ENCODE measurements at places on chromosomes 2 and 18. TPM values are rescaled to one million over a fixed set of nuclear protein-coding genes. Genes with fewer than 3 reads are reported as not detected.

The ERBB4 gene
- total RNA-seq: 13.8 TPM

The CROCC2 gene
- not detected for total RNA-seq

The FSHR gene
- total RNA-seq: not detected

DNA sequence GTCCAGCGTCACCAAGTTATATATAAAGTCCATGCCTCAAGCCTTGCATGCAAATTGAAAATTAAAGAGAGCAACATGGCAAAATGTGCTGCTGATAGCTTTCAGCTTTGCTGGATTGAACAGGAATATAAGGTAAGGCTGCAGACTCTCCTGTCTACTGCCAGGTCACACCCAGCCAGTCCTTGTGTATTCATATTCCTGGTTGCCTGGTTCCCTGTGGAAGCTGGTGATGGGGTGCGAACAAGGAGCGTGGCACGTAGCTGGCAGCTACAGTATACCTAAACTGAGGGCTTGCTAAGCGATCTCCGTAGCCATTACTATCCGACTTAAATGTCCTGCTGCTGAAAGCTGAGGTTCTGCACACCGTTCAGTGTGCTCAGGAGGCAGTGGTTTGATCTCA, 50.1 kb upstream of the NOSTRIN start:
- no peak for DNase-seq

DNA sequence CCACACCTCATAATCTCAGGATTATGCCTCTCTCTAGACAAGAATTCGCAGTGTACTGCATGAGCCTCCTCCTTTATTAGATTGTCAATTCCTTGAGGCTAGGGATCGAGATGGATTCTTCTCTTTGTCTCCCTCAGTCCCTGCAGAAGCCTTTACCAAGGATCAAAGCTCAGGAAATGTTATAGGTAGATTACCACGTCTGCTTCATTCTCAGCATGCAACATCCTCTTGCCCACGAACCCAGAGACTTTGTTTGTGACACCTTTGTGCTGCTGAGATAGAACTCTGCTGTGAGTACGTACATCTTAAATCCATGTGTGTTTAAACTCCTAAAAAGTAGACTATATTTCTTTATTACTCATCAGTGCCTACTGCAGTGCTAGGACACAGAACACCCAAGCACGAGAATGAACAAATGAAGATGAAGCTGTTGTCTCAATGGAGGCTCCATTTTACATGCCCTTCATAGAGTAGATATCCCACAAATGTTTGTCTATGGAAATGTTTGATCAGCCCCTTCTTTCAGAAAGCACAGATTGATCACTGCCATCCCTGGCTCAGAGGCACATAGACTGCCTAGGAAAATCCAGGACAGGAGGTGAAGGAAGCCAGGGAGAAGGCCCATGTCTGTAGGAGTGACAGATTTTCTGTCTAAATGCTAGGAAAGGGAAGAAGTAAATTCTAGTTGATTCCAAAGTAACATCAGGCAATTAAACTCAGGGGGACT, 98.8 kb upstream of the KLHL29 start:
- no peak for DNase-seq

All from cardiac septum (tissue), 1 donor.